ENCODE measurements at places on chromosomes 5 and 9.

DNA sequence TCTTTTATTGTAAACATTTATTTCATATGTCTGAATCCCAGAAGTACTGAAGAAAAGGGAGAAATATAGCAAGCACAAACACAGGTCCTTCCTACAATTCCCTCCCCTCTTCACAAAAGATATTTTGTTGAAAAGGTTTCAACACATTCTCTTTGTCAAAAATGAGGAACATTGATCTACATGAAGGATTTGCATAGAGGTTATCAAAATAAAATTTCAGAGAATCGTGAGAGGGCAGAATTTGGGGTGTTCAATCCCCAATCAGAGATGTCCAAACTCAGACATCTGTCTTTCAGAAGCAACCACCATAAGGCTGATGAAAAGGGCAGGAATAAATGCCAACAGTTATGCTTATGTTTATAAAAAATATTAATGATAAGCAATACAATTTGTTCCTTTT lies 69.2 kb downstream of the MARCHF3 start:
- no peak overlapping the region for H3K4me3 ChIP-seq
- no peaks in the 10 kb centered on the region for H3K36me3 ChIP-seq
- H3K27ac ChIP-seq = no peak overlapping the region
- no peaks in the 10 kb centered on the region for H3K27me3 ChIP-seq
- H3K4me1 ChIP-seq = no peaks in the 10 kb centered on the region
- DNase-seq = no peak

GRCh38 chr5:92002721-92003274 lies 619.7 kb upstream of the ARRDC3 start:
- no peak overlapping the region for H3K4me3 ChIP-seq
- DNase-seq = no peak
- H3K27me3 ChIP-seq = no peaks in the 10 kb centered on the region
- no peak overlapping the region for H3K27ac ChIP-seq

- peaks cover 5% of the 10 kb centered on the region for H3K27me3 ChIP-seq
- DNase-seq = no peak
- no peak overlapping the region for H3K27ac ChIP-seq
- peaks cover 14% of the 10 kb centered on the region for H3K36me3 ChIP-seq
- H3K4me1 ChIP-seq = peaks cover 36% of the 10 kb centered on the region
These were observed 1.5 kb downstream of the SHROOM1 start for GRCh38 chr5:132828846-132829494.

DNA sequence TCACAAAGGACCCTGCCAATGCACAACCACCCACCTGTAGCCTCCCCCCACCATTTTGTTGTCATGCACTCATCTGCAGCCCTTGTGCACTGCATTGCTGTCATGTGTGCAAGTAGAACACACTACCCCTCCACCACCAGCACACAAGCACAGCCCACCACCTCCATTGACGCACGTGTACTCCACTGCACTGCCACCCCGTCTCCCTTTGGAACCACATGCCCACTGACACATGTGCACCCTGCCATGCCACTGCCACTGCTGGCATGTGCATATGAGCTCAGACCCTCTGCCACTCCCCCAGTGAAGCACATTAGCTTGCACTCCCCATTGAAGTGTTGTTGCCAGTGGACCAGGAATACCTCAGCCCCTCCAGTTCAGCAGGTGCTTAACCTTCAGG lies 530.3 kb upstream of the ACO1 start:
- H3K4me1 ChIP-seq = no peaks in the 10 kb centered on the region
- no peaks in the 10 kb centered on the region for H3K27me3 ChIP-seq
- H3K4me3 ChIP-seq = no peak overlapping the region

- no peaks in the 10 kb centered on the region for H3K27me3 ChIP-seq
- no peak for DNase-seq
- H3K36me3 ChIP-seq = no peaks in the 10 kb centered on the region
- no peak overlapping the region for H3K4me3 ChIP-seq
- H3K27ac ChIP-seq = no peak overlapping the region
These were observed 296.7 kb upstream of the MEF2C start for GRCh38 chr5:89179731-89180130.

DNA sequence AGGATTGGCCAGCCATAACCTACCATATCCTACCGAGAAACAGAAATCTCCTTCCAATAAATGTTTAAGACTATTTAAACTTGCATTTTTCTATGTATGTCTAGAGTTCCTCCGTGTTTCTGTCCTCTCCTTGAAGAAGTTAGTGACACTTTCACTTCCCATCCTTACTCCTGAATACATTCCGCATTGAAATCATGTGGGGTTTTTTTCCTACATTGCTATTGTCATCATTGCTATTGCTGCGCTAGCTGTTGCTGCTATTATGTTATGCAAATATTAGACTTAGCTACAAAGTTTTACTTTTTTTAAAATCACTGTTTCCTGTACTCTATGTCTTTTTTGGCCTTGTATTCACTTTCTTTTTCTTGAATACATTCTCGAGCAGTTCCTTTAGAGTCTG lies 83.3 kb upstream of the NEK6 start:
- no peaks in the 10 kb centered on the region for H3K36me3 ChIP-seq
- H3K27ac ChIP-seq = no peak overlapping the region
- DNase-seq = no peak
- no peaks in the 10 kb centered on the region for H3K27me3 ChIP-seq
- no peak overlapping the region for H3K4me3 ChIP-seq

DNA sequence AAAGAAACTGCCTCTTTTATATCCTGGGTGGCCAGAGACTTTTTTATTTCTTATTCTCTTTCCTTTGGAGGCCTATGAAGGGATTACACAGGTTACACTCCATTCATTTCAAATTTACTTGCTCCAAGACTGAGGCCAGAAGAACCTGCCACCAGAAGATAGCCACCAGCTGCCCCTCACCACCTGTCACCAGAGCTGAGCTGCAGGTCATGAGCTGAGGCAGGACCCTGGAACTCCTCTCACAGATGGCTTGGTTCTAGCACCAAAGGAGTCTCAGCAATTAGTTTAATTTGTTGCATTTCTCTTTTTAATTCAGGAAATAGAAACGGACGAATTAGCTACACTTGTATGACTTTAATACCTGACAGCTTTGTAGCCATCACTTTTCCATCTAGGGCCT lies 313.9 kb downstream of the SPOCK1 start:
- H3K27ac ChIP-seq = no peak overlapping the region
- no peak overlapping the region for H3K4me3 ChIP-seq
- H3K4me1 ChIP-seq = no peaks in the 10 kb centered on the region
- H3K36me3 ChIP-seq = no peaks in the 10 kb centered on the region

DNA sequence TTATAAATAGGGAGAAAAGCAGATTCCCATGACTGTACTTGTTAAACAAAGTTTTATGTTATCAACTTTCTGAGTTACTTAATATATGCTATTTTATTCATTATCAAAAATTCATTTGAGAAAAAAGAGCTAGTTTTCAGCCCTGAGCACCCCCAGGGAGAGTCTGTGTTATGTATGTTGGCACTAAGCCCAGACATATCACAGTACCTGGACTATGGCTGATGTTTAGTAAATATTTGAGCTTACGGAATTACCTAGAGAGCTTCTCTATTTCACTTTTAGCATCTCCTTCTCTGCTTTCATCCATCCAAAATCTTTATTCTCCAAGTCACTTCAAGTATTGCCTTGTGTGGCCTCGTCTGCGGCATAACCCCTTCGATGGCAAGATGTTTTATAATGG lies 225.9 kb upstream of the PCSK5 start:
- H3K4me3 ChIP-seq = no peak overlapping the region
- H3K27me3 ChIP-seq = no peaks in the 10 kb centered on the region
- DNase-seq = no peak
- H3K27ac ChIP-seq = no peak overlapping the region
- H3K4me1 ChIP-seq = no peaks in the 10 kb centered on the region

- no peaks in the 10 kb centered on the region for H3K27me3 ChIP-seq
- H3K4me3 ChIP-seq = no peak overlapping the region
- no peaks in the 10 kb centered on the region for H3K4me1 ChIP-seq
- H3K27ac ChIP-seq = no peak overlapping the region
- H3K36me3 ChIP-seq = no peaks in the 10 kb centered on the region
These were observed 141.6 kb upstream of the IL12B start for GRCh38 chr5:159471904-159472303.

- no peaks in the 10 kb centered on the region for H3K4me1 ChIP-seq
- no peak overlapping the region for H3K27ac ChIP-seq
- H3K27me3 ChIP-seq = no peaks in the 10 kb centered on the region
These were observed 566.8 kb upstream of the DMAC1 start for GRCh38 chr9:8366161-8366926.
